Stimulated activated CD4-positive, alpha-beta T cell treated with anti-CD3 and anti-CD28 coated beads, Interleukin-15, amount 100 ng/mL, for 24 hours (primary cell): ENCODE measurements at places on chromosomes 2 and 18.
A peak's percentile ranks its signal among the peaks of the same experiment; 100 is the strongest.

- DNase-seq: no peak
These were observed 147.2 kb upstream of the NFATC1 start for GRCh38 chr18:79248495-79249060.

GRCh38 chr18:63477968-63478367 lies 1.2 kb downstream of the SERPINB5 start:
- DNase-seq: no peak

GRCh38 chr2:119864318-119864717 lies 104.6 kb downstream of the PTPN4 start:
- no peak for DNase-seq

- no peak for DNase-seq
These were observed 585.0 kb upstream of the VRK2 start for GRCh38 chr2:57461624-57462023.

GRCh38 chr2:2464094-2464493 lies 133.0 kb upstream of the MYT1L start:
- no peak for DNase-seq

- no peak for DNase-seq
These were observed 376.1 kb upstream of the TMEFF2 start for GRCh38 chr2:192570788-192571187.

- no peak for DNase-seq
These were observed 166.3 kb upstream of the HDAC4 start for GRCh38 chr2:239566995-239567568.

DNA sequence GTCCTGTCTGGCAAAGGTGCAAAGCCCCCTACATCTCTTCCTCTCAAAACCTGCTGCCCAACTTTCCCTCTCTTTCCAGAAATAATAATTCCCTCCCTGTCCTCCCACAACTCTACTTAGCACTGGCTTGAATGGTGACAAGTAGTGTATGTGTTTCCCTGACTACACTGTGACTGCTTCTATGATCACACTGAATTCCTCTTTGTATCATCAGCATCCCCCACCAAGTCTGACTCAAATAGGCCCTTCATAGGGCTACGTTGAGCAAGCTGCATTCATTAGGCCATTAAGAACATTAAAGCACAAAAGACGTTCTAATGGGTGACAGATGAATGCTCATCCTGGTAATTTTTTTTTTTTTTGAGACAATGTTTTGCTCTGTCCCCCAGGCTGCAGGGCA lies 13.7 kb upstream of the ST3GAL5 start:
- DNase-seq: no peak

DNA sequence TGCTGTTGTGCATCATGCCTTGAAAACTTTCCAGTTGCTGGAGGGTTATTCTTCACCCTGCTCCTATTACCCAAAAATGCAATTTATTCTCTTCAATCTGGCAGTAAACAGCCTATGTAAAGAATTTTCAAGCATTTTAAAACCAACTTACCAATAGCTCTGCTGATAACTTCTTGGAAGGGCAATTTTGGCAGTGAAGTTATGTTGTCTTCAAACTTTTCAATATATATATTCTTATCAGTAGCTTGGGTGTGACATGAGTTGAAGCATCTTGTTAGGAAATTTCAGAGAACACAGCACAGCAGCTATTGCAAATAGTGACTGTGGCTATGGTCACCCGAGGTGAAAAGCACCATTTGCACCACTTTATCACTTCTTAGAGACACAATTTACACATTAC lies 395.5 kb downstream of the STK39 start:
- no peak for DNase-seq

DNA sequence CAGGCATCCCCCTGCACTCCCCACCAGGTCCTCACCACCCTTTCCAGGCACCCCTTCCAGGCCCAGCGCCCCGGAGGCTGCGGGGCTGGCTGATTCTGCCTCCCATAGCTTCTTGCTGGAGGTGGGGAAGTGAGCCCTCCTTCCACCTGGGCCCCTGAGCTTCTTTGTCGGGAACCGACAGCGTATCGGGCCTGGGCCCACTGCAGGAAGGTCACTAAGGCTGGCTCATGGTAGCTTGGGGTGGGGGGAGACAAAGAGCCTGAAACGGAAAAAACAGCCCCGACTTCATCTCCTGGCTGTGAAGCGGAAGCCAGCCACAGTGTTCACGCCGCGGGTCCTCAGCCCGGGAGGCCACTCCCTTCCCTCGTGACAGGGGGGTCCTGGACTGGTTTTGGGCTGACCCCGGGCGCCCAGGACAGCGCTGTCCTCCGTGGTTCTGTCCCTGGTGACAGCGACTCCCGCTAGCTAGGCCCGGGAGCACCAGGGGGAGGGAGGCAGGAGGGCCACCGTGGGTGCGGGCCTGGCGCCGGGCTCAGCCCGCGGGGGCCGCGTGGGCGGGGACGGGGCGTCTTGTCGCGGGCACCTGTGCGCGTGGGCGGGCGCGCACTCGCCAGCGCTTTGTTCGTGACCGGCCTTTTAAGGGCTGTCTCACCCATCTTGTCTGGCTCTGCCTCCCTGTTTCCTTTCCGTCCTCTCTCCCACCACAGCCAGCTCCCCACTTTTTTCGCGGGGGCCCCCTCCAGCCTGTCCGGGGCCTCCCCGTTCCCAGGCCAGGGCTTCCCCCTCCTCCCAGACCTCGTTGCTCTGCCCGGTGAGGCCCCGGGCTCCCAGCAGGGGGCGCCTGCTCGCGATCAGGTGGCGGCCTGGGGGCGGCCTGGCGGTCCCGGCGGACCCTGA lies 64.9 kb downstream of the DNMT3A start:
- peak; percentile 88 for DNase-seq

GRCh38 chr2:16037808-16038457 lies 97.6 kb downstream of the MYCN start:
- DNase-seq: no peak

- no peak for DNase-seq
These were observed 96.9 kb downstream of the TANC1 start for GRCh38 chr2:159065313-159065712.

- DNase-seq: no peak
These were observed 350.8 kb downstream of the CYRIA start for GRCh38 chr2:16314691-16315457.

GRCh38 chr2:824954-825353 lies 125.7 kb upstream of the SNTG2 start:
- DNase-seq: no peak

DNA sequence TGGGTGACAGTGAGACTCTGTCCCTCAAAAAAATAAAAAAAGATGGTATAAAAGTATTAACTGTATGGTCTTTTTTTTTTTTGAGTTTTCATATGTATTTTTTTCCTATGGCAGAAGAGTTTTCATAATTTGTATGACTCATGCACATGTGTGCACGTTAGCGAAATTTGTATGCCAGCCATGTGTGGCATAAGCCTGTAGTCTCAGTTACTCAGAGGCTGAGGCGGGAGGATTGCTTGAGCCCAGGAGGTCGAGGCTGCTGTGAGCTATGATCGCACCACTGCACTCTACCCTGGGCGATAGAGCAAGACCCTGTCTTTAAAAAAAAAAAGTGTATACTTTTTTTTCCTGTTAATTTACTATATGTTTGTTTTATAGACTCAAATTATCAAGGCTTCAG lies 160.8 kb downstream of the TGIF1 start:
- no peak for DNase-seq

DNA sequence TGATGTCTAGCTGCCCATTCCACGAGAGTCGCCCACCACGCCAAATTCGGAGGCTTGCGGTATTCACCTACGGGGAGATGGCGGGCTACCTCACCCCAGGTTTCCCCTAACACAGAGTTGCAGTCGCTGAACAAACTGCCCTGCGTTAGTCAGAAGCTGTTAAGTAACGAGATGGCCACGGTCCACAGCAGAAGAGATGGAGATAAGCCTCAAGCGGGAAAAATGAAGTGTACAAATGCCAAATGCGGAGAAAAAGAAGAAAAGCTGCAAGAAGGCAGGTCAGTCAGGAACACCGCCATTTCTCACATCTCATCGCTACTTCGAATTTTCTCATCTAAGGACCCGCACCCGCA lies 425 bp downstream of the ASB3 start:
- peak; percentile 34 for DNase-seq

- DNase-seq: no peak
These were observed 28.3 kb downstream of the MCFD2 start for GRCh38 chr2:46887028-46887885.

GRCh38 chr2:134443814-134444480 lies 190.1 kb downstream of the MGAT5 start:
- DNase-seq: no peak

DNA sequence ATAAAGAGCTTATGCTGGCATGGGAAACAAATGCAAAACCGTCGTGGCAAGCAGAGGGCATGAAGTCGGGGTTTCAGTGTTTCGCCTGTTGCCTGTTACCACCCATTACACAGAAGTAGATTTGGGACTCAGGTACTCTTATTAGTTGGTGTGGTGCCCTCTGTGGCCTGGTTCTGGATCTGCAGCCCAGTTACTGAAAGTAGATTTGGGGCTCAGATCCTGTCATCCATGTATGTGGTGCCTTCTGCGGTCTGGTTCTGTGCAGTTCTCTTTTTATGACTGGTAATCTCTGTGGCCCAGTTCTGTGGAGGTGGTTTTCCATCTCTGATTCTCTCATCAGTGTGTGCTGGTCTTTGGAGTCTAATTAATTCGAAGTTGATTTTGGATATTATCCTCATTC lies 45.2 kb downstream of the ADNP2 start:
- DNase-seq: peak; percentile 53

GRCh38 chr2:208006833-208007232 lies 18.5 kb downstream of the PLEKHM3 start:
- no peak for DNase-seq

GRCh38 chr18:57008001-57008686 lies 138.7 kb upstream of the BOD1L2 start:
- DNase-seq: no peak

DNA sequence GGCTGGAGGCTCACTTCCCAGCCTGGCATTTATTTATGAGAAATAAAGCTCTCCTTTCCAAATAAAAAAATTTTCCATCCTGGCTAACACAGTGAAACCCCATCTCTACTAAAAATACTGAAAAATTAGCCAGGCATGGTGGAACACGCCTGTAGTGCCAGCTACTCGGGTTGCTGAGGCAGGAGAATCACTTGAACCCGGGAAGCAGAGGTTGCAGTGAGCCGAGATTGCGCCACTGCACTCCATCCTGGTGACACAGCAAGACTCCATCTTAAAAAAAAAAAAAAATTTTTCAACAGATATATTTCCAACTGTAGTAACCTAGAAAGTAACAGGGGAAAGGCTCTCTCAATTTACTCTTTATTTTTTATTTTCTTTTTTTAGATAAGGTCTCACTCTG lies 6.1 kb upstream of the PCBP1 start:
- no peak for DNase-seq

GRCh38 chr2:99477054-99477453 lies 12.8 kb downstream of the REV1 start:
- DNase-seq: no peak

GRCh38 chr2:145303536-145303935 lies 783.6 kb upstream of the ZEB2 start:
- no peak for DNase-seq

- DNase-seq: no peak
These were observed 107.6 kb upstream of the MSH2 start for GRCh38 chr2:47295131-47295980.

GRCh38 chr2:127386246-127386645 lies 1.5 kb downstream of the MAP3K2 start:
- no peak for DNase-seq

DNA sequence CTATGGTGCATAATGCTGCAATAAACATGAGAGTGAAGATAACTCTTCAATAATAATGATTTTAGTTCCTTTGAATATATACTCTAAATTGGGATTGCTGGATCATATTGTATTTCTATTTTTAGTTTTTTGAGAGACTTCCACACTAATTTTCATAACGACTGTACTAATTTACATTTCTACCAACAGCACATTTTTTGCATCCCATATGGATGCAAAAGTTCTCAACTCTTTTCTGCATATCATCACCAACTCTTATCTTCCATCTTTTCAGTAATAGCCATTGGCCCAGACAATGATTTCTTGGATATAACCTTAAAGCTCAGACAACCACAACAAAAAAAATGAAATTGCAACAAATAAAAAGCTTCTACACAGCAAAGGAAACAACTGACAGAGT lies 1082.4 kb downstream of the CNTNAP5 start:
- no peak for DNase-seq

DNA sequence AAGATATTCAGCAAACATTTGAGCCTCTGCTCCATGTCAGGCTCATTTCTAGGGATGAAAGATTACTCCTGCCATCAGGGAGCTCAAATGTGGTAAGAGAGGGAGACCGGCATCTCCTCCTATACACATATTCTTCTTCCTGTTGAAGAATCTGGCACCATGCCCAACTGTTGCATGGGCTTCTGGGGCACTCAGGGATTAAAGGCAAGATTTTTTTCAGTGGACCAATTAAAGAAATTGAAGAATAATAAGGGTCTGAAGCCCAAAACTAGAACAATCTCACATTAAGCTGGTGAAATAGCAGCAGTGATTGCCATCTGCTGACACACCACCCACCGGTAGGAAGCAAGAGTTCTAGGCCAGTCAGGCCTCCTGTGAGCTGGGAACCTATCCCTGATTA lies 145.4 kb upstream of the LYPD6 start:
- DNase-seq: no peak

DNA sequence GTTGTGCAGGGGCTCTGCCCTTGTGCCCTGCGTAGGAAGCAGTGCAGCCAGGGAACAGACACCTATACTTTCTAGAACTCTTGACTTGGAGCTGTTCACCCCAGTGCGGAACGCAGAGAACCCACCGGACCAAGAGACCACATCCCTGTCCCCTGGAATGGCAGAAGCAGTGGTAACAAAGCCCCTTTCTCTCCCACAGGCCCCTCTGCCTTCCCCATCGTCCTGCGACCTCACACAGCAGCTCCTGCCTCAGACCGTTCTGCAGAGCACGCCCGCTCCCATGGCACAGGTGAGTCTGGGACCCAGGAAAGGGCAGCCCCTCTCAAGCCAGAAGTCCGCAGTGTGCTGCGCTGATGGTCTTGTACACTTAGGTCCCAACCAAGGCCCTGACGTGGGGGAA lies 24.6 kb upstream of the RPL31 start:
- no peak for DNase-seq

- DNase-seq: no peak
These were observed 2.1 kb upstream of the GALNT3 start for GRCh38 chr2:165796129-165796528.

DNA sequence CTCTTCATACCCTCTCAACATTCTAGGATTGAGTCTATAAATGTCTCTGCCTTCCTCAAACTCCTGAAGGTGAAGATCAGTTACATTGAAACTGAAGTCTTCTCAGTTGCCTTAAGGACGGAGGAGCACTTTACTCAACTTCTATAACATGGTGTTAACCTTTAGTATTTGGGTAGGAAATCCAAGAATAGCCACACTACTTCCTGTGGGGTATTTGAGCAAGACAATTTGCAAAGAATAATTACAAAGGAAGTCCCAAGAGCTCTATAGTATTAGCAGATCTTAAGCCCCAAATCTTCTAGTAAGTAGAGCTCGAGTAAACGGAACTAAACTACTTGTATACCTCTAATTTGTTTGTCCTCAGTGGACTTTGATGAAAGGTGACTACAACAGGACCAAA lies 80.9 kb downstream of the SP100 start:
- DNase-seq: no peak

GRCh38 chr2:120403261-120403660 lies 57.3 kb downstream of the INHBB start:
- no peak for DNase-seq

GRCh38 chr2:161990036-161990435 lies 84.0 kb downstream of the DPP4 start:
- DNase-seq: no peak

- no peak for DNase-seq
These were observed 223.6 kb downstream of the SLC8A1 start for GRCh38 chr2:40228310-40228709.
